ENCODE measurements at places on chromosomes 1 and 21. TPM values are rescaled to one million over a fixed set of nuclear protein-coding genes. Genes with fewer than 3 reads are reported as not detected.

Gene OR6N1
- not detected for total RNA-seq

Gene LHX4
- total RNA-seq, result 0.14 TPM

Gene IVL
- total RNA-seq, result not detected

Gene ACTRT2
- total RNA-seq, result not detected

Gene ELF3
- total RNA-seq, result 0.29 TPM

All from placental pericyte (primary cell).